ENCODE measurements at places on chromosomes 13 and 19. TPM values are rescaled to one million over a fixed set of nuclear protein-coding genes. Genes with fewer than 3 reads are reported as not detected.

Gene MISP3
- 1.4 TPM for total RNA-seq

Gene GRWD1
- total RNA-seq = 50.1 TPM

Gene MED26
- total RNA-seq = 14.2 TPM

Gene ZNF625
- 4.6 TPM for total RNA-seq

Gene LIG1
- 181 TPM for total RNA-seq

Gene CIRBP
- 161 TPM for total RNA-seq

Gene TMEM145
- 3.0 TPM for total RNA-seq

Gene IL4I1
- total RNA-seq = 16.1 TPM

Gene POU2F2
- 37.7 TPM for total RNA-seq

Gene ZNF836
- 12.6 TPM for total RNA-seq

Gene CALR3
- not detected for total RNA-seq

Gene ZNF616
- 11.2 TPM for total RNA-seq

DNA sequence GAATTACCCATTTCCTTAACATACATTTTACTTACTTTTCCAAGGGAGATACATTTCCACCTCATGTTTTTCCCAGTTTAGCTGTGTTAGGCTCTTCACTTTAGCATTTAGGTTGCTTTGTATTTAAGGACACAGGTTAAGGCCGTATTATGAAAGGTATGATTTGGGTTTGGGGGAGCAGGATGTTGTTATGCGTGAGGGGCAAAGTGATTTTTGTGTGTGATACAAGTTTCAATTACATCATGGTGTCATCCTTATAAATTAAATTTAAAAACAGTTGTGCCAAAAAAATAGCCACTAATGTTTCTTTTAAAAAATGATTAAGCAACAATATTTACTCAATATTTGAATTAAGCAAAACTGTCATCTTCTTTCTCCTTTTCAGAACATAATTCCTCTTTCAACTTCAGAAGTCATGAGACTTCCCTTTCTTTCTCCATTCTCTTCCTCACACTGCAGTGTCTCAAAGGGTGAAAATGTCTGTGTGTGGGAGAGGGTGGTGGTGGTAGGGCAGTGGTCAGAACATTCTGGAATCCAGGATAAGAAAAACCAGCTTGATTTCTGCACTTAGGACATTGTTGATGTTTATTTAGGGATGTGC, 126.2 kb downstream of the KCNRG start:
- DNase-seq = no peak

DNA sequence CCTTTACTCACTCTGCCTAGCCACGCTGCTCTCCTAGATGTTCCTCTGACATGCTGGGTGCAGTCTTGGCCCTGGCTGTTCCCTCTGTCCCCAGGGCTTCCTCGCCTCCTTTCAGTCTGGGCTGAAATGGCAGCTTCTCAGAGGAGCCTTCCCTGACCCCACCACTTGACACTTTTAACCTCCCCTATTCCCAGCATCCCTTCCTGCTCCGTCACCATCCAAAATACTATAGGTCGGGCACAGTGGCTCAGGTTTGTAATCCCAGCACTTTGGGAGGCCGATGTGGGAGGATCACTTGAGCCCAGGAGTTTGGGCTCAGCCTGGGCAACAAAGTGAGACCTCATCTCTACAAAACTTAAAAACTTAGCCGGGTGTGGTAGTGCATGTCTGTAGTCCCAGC, 2.6 kb downstream of the FAM187B start:
- DNase-seq = no peak

- DNase-seq = no peak
These were observed 114.0 kb downstream of the UQCRFS1 start for GRCh38 chr19:29098863-29099481.

GRCh38 chr13:64845110-64845509, 2385.0 kb downstream of the PCDH9 start:
- no peak for DNase-seq

DNA sequence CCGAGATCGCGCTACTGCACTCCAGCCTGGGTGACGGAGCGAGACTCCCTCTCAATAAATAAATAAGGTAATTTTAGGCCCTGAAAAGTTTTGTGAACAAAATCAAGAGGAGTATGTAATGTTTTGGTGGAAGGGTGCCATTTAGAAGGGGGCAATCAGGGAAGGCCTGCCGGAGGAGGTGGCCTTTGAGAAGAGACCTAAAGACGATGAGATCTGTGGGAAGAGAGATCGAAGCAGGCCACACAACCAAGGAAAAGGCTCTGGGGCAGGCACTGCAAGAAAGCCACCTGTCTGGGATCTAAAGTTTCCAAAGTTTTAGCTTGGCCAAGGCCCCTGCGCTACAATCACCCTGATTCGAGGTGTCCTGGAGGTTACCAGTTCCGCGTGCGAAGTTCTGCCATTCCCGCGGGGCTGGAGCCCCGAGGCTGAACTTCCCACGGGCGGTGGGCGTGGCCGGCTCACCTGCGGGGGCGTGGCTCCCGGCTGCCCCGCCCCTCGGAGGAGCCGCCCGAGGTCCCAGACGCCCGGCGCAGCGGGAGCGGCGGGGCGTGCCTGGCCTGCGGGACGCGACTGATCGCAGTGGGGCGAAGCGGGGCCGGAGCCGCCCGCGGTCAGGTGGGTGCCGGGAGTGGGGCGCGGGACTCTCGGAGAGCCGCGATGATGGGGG, at the start of gene KLC3:
Gene KLC3, plus strand, starts transcription at position 519 of the 667 bp plus-strand sequence. CDS start 4,792 bp downstream, outside the sequence.
- DNase-seq = peak; percentile 37

GRCh38 chr19:51803519-51803918, 8.6 kb downstream of the FPR3 start:
- DNase-seq = no peak

DNA sequence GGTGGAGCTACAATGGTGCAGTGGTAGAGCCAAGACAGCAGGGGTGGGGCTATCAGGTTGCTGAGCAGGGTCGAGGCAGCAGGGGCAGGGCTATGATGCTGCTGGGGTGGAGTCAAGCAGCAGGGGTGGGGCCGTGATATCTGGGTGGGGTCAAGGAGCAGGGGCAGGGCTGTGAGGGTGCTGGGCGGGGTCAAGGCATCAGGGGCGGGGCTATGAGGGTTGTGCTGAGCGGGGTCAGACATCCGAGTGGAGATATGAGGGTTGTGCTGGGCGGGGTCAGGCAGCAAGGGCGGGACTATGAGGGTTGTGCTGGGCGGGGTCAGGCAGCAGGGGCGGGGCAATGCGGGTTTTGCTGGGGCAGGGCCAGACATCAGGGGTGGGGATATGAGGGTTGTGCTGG, 14.7 kb downstream of the HCN2 start:
- DNase-seq = peak; percentile 77

- no peak for DNase-seq
These were observed 114.2 kb downstream of the RAP2A start for GRCh38 chr13:97548138-97548537.

- no peak for DNase-seq
These were observed 148.3 kb downstream of the POSTN start for GRCh38 chr13:37450276-37450675.

GRCh38 chr19:14088634-14089411, 1.7 kb downstream of the SAMD1 start:
- no peak for DNase-seq

DNA sequence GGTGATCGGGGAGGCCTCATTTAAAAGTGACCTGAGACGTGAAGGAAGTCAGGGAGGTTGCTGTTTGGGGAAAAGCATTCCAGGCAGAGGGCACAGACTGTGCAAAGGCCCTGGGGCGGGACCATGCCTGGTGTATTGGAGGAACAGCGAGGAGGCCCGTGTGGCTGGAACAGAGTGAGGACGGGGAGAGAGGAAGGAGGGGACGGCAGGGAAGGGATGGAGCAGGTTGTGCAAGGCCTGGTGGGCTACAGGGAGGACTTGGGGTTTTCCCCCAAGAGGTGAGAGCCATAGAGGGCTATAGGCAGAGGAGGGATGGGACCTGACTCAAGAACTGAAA, 17.2 kb downstream of the PTPRS start:
- DNase-seq = no peak

- no peak for DNase-seq
These were observed 186.9 kb upstream of the UBL3 start for GRCh38 chr13:30037306-30037705.

DNA sequence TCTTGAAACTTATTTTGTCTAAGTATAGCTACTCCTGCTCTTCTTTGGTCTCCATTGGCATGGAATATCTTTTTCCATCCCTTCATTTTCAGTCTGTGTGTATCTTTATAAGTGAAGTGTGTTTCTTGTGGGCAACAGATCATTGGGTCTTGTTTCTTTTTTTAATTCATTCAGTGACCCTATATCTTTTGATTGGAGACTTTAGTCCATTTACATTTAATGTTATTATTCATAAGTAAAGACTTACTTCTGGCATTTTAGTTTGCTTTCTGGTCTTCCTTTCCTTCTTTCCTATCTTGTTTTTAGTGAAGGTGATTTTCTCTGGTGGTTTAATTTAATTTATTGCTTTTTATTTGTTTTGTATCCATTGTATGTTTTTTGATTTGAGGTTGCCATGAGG, 19.8 kb downstream of the CD70 start:
- DNase-seq = no peak

- DNase-seq = peak; percentile 66
These were observed 5.6 kb downstream of the GFY start for GRCh38 chr19:49430678-49431329.

GRCh38 chr13:24682353-24682752, 2.1 kb downstream of the ATP12A start:
- no peak for DNase-seq

GRCh38 chr13:113411216-113412023, 41.9 kb downstream of the ADPRHL1 start:
- no peak for DNase-seq

GRCh38 chr13:74132152-74132775, 1.9 kb downstream of the KLF12 start:
- peak; percentile 74 for DNase-seq

- DNase-seq = no peak
These were observed 260.0 kb downstream of the NDFIP2 start for GRCh38 chr13:79740991-79741390.

DNA sequence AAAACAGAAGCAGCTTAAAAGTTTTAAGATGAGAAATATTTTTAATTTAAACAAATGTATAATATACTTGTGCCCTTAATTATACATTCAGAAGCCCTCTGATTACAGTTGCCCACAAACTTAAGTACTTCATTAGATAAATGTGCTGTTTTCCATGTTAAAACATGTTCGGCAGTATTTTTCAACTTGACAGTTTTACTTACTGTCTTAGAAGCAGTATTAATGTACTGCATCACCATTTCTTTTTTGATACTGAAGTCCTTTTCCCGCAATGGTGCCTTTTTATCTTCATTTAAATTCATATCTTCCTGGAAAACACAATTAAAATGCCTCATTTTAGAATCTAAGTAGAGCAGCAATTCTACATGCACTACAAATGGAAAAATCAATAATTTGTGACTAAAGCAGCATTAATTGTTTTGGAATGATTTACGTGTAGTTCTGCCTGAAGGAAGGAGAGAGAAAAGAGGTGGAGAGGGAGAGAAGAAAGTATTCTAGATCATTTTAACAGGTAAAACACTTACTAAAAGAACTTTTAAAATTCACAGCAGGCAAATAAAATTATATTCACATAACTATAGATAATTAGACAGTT, 70.2 kb downstream of the DIAPH3 start:
- no peak for DNase-seq

- no peak for DNase-seq
These were observed 337.0 kb upstream of the SLC10A2 start for GRCh38 chr13:103403148-103403740.

- DNase-seq = no peak
These were observed 413.2 kb downstream of the MZT1 start for GRCh38 chr13:72314210-72314609.

DNA sequence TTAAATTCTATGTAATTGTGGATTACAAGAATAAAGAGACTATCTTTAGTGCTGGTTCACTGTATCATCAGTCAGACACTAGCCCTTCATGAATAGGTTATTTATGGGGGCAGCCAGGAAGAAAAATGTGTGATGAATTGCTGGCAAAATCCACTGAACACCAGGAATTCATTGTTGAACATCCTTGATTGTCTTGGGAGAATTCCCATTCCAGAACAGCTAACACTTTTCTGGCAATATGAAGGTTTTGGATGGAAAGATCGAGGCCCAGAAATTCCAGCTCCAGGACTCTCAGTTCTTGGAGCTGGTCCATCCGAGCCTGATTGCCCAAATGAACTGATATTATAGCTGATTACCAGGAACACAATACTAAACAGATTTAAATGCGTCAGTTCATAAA, 11.5 kb upstream of the SPART start:
- no peak for DNase-seq

GRCh38 chr13:48775285-48775684, 121.6 kb downstream of the CYSLTR2 start:
- no peak for DNase-seq

DNA sequence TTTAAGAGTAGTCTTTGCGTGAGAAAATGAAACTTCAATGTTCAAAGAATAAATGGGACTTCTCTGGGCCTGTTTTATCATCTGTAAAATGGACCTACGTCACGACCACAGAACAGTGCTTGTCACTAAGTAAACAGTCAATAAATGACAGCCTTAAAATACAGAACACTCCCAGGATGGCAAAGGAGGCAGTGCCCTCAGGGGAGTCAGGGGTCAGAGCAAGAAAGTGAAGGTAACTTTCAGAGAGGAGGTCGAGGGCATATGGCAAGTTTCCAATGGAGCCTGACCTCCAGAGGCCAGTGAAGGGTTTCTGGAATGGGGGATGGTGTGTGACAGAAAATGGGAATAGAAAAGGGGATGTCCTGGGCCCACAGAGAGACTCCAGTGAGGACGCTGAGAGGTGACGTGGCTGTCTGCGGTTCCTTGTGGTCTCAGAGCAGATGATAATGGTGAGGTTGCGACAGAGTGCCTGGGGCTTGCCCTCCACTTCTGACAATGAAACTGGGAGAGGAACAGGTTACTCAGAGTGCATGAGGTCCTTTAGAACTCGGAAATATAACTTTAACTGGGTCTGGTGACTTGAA, 91.8 kb downstream of the UBL3 start:
- peak; percentile 84 for DNase-seq

- DNase-seq = no peak
These were observed 1579.8 kb downstream of the PCDH9 start for GRCh38 chr13:65650321-65650720.

- DNase-seq = no peak
These were observed 21.2 kb downstream of the ZNF233 start for GRCh38 chr19:44280916-44281315.

GRCh38 chr13:110533771-110534670, 27.5 kb downstream of the RAB20 start:
- no peak for DNase-seq

- no peak for DNase-seq
These were observed 94.3 kb downstream of the FAM216B start for GRCh38 chr13:42875475-42876269.

DNA sequence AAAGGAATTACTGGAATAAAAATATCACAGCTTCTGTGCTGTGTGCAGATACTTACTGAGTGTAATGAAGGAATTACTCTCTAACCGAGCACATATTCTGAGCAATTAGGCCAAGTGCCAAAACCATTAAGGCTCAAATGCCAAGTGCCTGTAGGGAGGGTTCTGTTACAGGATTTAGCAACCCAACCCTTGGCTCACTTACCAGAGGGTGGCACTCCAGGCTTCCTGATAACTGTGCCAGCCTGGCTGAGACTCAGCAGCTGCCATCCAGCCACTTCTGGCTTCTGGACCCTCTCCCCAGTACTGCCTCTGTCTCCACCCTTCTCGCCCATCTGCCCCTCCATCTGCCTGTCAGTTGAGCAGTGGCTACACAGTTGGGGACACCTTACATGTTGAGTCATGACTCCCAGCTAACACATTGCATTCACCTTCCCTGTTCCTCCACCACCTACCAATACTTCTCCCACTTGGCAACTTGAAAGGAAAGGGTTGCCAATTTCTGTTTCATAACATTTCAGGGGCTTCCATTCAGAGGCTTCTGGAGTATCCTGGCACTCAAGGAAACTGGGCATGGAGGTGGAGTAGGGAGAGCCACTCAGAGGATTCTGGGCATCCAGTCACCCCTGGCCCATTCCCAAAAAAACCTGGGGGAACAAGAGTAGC, 110.5 kb downstream of the COG6 start:
- peak; percentile 52 for DNase-seq

Data from activated CD8-positive, alpha-beta T cell treated with anti-CD3 and anti-CD28 coated beads for 36 hours (primary cell).